NCI-H146 (cell line): ENCODE measurements at places on chromosomes 2 and 18.

- no peak for DNase-seq
Observed at GRCh38 chr2:25437881-25438662, 96.3 kb upstream of the DNMT3A start.

DNA sequence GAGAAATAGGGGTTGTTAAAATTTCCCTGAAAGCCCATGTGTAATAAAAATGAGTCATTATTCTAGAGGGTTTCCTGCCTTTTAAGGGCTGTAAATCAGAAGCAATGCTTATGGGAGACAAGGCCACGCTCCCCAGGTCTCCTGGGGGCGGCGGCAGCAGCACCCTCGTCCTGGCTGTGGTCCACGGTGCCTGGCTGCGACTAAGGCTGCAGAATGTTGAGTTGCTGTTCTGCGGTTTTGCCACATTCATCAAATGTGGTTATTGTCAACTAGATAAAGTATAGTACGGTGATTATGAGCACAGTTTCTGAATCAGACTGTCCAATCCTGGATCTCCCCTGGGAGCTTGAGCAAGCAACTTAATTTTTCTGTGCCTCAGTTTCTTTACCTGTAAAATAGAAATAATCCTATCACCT, 11.9 kb upstream of the AGFG1 start:
- DNase-seq: no peak

GRCh38 chr2:239669899-239670460, 269.2 kb upstream of the HDAC4 start:
- DNase-seq: no peak

GRCh38 chr2:72036595-72036994, 111.1 kb downstream of the CYP26B1 start:
- no peak for DNase-seq

DNA sequence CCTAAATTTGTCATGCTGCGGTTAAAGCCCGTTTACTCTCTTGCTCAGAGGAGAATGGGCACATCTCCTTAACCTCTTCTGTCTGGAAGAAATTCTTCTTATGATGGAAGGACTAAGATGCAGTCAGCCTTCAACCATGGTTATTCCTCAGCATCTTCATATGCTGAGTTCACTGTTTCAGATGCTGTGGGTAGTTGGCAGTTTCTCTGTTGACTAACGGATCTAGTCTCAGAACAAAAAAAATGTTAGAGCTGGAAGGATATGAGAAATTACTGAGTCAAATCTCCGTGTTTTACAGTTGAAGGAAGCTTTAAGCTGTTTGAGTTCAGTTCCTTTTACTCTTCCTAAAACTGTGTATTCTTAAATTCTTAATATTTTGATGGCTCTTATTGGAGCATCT, 43.6 kb upstream of the PGAP1 start:
- DNase-seq: no peak

DNA sequence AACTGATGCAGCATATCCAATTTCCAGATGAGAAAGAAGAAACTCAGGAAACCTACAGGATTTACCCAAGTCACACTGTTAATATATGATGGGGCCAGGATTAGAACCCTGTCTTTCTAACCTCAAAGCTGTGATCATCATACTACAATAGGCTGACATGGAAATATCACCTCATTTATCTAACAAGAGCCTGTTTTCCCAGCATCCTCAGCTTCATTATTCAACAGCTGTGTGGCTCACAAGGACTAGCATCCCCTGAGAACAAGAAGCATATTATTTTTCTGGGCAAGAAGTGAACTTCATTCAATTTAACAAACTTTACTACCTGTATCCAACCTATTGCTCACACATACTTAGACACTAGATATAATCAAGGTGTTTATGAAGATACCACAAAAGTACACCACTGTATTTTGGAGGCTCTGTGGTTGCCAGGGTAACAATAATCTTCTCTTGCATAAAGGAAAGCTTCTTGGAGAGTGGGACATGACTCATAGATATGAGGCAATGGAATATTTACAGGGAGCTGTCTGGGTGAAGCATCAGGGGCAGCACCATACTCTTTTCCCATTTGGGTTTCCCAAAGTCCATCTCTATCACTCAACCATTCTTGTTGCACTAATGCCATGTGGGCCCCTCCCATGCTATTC, 218.2 kb downstream of the RAD51AP2 start:
- no peak for DNase-seq

- no peak for DNase-seq
Observed at GRCh38 chr2:86417961-86418360, 23.2 kb upstream of the KDM3A start.

DNA sequence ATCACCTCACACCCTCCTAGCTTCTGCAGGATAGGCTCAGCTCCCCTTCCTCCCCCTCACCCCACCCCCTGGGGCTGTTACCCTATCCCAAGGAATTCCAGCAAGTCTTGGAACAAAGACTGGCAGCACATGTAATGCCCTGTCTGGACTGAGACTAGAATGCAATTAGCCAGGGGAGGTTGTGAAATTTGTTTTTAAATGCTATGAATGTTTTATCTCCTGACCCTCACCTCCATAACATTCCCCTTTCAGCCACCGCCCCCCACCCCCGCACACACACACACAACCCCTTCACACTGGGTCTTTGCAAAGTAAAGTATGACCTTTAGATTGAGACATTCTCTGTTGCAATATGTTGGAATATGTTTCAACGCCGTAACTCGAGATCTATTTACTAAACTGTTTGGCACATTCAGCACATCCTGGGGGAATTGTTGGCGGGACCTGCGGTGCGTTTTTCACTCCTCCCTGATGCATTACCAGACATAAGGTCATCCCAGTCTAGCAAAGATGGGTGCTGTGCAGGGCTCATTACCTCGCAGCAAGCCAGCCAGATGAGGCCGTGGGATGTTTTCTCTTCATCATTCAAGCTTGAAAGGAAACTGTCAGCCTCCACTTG, 290.7 kb upstream of the SLC14A2 start:
- peak; percentile 13 for DNase-seq

GRCh38 chr18:68221111-68221724, 493.7 kb downstream of the TMX3 start:
- DNase-seq: no peak
